ENCODE measurements at places on chromosomes 5 and 9.

- peak; percentile 39 for DNase-seq
These were observed 64.4 kb upstream of the SUB1 start for GRCh38 chr5:32520972-32521371.

DNA sequence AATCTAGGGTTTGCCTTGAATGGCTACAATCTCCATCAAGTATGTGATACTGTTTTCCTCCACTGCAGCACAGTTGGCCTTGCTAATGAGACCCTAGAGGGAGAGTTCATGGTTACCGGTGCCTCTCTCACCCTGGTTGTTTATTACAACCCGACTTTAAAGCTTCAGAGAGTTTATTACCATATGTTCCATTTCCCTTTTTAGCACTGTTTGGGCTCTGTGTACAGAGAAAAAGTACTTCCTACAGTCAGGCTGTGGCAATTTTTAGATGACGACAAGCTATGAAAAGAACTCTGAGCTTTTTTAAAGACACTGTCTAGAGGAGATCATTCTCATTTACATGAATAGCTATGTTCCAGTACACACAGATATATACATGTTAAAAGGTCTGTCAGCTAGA, 48.8 kb upstream of the PLCXD3 start:
- no peak for DNase-seq

DNA sequence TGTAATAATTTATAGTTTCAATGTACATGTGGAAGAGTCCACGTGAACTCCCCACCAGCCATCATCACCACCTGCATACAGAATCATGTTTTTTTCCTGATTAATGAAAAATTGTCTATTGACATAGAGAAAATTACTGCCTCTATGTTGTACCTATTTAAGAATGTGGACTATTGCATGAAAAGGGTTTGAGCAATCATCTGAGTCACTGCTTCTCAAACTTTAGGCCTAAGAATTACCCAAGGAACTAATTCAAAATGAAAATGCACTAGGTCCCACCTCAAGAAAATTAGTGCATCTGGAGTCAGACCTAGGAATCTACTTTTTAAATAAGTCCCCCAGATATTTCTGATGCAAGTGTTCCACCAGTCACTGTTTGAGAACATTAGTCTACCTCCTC, 709.3 kb downstream of the MAT2B start:
- DNase-seq = no peak

DNA sequence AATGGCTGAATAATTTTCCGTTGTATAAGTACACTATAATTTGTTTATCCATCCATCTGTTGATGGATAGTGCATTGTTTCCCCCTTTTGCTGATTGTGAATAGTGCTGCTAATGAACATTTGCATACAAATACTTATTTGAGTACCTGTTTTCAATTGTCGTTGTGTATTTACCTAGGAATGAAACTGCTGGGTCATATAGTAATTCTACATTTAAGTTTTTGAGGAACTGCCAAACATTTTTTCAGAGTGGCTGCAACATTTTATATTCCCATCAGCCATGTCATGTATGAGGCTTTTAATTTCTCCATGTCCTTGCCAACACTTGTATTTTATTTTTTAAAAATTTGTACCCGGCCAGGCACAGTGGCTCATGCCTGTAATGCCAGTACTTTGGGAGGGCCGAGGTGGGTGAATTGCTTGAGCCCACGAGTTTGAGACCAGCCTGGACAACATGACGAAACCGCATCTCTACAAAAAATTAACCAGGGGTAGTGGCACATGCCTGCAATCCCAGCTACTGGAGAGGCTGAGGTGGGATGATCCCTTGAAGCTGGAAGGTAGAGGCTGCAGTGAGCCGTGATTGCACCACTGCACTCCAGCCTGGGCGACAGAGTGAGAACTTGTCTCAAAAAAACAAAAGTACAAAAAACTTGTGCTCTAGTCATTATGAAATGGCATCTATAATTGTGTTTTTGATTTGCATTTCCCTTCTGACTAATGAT, 2.2 kb upstream of the ANXA6 start:
- DNase-seq = no peak

- no peak for DNase-seq
These were observed 12.1 kb downstream of the RHOBTB3 start for GRCh38 chr5:95743232-95743631.

DNA sequence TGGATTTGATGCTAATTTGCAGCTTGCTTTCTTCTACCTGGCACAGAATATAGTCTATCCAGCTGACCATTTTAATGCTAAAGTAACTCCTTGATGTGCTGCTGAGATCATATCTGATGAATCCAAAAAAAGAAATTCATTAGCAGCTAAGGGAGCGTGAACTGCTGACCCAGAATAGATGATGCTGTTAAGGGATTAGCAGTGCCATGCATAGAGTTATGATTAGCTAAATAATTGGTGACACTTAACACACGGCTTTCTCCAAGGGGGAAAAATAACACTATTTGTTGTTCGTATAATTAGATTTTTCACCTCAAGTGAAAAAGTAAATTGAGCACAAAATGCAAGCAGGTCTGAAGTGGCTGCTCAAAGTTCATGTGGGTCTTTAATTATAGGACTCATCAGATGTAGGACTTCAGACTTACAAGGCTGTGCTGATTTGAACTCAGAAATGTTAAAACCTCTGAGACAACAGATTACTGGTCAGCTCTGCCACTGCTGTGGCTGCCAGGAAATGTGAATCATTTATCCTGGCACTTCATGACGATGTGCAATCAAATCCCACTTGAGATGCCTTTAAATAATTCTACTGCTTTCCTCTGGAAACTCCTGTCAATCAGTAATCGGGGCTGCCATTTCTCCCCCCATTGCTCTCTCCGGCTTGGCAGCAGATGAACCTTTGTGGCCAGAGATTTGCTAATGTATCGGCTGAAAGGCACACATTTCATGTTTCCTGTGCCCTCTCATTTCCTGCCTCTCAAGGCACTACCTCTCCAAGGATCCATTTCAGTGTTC, 291.6 kb upstream of the C9orf72 start:
- no peak for DNase-seq
